ENCODE measurements at places on chromosomes 12 and 14.
A peak's percentile ranks its signal among the peaks of the same experiment; 100 is the strongest.

DNA sequence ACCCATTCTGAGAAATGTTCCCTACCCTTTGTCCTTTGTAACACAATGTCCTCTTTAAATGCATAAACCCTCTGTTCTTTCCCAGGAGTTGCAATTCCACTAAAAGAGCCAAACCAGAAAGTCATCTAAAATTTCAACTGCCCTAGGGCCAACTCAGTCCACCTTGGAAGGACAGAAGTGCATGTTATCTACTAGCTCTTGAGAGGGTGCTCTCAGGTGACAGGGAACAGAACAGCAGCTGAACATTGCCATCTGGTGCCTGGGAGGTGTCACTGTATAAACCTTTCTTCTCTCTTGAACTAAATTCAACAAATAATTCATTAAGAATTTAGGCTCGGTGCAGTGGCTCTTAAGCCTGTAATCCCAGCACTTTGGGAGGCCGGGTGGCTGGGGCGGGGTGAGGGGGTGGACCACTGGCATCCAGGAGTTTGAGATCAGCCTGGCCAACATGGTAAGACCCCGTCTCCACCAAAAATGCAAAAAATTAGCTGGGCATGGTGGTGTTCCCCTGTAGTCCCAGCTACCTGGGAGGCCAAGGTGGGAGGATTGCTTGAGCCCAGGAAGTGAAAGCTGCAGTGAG is 10.3 kb upstream of the FERMT2 start:
- peak; percentile 54 for DNase-seq

DNA sequence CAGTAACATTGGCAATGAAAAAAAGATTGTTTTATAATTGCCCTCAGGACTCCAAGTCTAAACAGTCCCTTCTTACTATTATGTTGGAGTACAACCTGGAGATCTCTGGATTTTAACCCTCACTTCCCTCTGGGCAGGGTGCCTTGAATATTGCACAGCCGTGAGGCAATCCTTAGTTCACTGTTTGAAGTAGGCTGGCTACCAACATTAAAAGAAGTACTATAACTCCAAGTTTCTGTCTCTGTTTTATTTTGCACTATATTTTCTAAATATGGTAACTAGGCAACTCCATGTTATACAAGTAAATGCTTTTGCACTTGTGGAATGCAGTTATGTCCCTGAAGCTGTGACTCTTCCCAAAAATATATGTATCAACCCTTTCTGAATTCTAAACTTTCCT is 490.7 kb downstream of the EGLN3 start:
- no peak for DNase-seq

DNA sequence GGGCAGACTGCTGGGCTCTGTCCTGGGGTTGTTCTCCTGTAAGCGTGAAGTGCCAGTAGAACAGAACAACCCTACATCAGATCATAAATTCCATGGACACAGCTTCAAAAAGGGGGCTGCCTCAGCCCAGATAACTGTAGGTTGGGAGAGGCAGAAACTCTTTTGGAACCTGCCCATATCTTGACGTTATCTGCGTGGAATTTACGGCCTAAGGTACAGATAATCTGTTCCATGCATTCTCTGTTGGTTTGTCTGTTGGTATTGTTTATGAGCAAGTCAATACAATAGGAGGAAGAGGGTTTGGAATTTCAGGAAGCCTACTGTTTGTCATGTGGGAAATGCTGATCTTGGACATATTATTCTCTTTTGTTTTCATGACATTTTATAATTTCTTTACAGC is 36.7 kb downstream of the SLC25A47 start:
- DNase-seq, result no peak

GRCh38 chr12:11719678-11720099 is 70.2 kb downstream of the ETV6 start:
- DNase-seq, result peak; percentile 23

DNA sequence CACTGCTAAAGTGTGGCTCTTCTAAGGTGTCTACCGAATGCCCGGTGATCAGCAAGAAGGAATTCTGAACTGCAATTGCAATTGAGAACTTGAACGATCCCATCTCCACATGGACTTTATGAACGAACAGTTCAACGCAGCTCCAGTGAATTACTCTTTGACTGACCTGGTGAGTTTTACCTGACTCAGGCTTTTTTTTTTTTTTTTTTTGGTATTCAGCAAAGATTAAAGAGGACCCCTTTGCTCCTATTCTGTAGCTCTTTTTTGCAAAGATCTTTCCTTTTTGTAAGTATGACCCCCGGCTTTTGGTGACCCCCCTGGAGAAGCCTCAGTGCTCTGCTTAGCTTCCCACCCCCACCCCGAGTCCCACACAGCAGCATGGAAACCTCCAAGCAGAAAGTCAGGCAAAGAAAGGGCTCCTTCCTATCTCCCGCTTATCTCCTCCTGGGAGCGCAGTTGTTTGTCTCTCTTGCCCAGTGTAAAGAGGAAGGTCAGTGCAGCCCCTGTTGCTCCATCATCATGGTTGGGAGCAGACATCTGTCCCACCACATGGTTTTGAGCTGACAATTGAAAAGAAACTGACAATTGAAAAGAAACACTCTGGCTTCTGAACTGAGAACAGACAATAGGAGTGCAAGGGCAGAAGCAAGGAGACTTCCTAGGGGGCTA is 72.1 kb upstream of the DIO3 start:
- DNase-seq, result no peak

DNA sequence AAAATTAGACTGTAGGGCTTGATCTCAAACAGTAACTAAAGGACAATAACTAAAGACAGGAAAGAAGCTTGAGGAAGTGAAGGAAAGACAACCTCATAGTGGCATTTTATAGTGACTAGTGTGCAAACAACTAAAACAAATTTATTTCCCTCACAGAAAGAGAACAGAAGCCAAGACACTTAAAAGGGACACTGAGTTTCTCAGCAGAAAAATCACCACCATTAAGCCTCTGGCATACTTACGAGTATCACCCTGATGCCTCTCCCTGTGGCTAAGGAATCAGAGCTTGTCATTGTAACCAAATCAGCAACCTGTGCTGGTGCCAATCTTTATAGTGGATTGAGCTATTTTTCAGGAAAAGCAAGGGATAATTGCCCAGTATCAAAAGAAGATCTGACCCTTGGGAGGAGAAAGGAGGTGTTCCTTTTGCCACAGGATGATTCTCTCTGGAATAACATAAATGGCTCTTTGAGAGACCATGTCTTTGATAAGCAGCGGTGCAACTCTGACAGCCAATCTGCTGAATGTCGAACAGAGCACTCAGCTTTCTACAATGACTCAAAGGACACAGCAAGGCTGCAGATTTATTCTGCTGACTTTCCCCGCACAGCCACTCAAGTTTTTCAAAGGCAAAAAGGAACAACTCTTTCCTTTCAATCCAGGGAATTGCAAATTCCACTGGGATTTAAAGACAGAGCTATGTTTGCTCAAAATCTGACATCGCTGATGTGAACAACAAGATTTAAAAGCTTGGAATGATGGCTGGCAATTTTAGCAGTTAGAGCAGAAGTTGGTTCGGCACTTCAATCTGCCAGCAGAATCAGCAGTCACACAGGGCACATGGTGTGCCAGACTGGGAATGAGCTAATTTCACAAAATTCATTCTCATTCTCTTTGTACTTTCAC is 34.6 kb downstream of the ATF7 start:
- DNase-seq, result peak; percentile 61

GRCh38 chr12:44118946-44119345 is 283.1 kb downstream of the TMEM117 start:
- no peak for DNase-seq

- peak; percentile 60 for DNase-seq
These were observed 2.3 kb downstream of the DGLUCY start for GRCh38 chr14:91115986-91116770.

- no peak for DNase-seq
These were observed 36.5 kb upstream of the SELPLG start for GRCh38 chr12:108670066-108670631.

DNA sequence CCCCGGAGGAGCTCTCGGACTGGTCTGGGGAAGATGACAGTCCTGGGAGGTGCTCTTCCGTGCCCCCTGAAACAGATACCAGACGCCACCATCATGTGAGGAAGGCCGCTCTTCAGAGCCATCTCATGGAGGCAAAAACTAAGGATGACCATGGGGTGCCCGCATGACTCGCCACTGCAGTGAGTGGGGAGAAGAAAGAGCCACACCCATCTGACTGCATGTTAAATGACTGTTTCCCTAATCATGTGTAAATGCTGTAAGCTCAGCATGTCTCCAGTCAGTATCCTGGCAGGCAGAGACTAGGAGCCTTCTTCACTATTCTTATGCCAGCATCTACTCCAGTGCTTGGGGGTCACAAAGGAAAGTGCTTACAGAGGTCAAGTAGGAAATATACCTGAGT is 4.0 kb downstream of the STON2 start:
- no peak for DNase-seq

GRCh38 chr12:57767305-57767698 is 424 bp upstream of the CYP27B1 start:
- DNase-seq, result no peak

DNA sequence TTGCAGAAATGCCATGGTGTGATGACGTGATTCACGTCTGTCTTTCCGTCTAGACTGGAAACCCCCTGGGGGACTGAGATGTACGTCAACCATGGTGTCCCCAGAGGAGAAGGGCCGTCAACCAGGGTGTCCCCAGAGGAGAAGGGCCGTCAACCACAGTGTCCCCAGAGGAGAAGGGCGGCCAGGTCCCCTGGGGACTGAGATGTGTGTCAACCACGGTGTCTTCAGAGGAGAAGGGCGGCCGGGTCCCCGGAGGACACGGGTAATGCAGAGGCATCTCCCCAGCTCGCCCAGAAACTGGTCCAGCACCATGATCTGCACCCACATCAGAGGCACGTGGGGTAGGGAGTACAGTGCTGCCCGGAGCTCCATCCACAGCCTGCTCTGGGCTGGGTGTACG is 30.6 kb upstream of the GALNT9 start:
- no peak for DNase-seq

DNA sequence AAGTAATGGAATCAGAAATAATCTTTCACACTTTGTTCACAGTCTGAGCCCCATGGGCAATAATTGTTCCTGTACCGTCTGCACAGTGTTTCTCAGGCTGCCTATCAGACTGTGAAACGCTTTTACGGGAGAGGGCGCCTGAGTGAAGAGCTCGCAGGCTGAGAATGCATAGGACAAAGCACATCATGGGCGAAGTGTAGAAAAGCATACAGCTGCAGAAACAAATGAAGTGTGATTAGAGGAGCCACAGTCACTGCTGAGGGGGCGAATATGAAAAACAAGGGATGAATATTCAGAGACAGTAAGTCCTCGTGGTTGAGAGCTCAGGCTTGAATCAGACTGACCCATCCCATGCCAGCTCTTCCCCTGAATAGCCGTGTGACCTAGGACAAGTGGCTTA is 438.4 kb upstream of the DCN start:
- peak; percentile 91 for DNase-seq

- no peak for DNase-seq
These were observed 66.3 kb downstream of the VRK1 start for GRCh38 chr14:96863327-96863985.

DNA sequence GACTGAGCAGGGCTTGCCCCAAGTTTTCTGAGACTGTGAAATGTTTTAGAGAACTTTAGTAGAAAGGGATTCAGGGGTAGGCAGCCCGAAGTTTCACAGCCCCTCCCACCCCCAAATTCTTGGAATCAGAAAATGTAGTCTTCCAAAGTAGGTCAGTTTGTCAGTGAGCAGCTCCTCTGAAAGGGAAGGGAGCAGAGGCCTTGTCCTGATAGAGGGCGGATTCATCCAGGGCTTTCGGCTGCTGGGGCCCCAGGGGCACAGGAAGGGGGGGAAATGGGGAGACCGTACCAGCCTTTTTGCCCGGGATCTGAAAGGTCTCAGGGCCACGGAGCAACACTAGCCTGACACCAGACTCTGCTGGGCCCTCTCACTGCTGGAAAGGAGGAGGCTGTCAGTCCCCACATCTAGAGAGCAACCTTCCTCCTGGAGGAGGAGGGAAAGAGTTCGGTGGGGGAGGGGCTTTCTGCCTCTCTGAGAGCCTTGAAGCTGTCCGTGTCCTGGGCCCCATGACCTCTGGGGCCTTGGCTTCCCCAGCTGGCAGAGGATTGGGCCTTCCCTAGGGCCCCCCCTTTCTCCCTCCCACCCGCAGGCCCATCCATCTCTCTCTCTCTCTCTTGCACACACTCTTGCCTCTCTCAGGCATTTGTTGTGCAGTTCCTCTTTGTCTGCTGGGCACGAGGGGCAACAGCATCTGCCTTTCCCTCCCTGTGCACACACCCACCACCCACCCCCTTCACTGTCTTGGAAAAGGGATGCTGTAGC is at the start of gene IKZF4:
TSS of gene IKZF4 (plus strand) at position 621 of the 762 bp plus-strand sequence. CDS start 451 bp downstream, outside the sequence.
- peak; percentile 95 for DNase-seq

DNA sequence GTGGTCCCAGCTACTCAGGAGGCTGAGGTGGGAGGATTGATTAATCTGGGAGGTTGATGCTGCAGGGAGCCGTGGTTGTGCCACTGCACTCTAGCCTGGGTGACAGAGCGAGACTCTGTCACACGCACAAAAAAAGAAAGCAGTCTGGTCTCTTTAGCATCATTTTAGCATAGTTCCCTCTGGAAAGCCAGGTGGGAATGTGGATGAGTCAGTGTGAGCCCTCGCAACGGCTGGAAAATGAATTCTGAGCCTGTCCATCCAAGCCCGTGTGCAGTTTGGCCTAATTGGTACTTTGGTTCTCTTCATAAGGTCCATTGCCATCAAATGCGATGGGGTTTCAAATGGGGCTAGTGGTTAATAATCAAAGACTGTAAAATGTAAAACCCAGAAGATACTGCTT is 2.4 kb downstream of the MYL2 start:
- DNase-seq, result no peak

- DNase-seq, result no peak
These were observed 82.4 kb downstream of the RTN1 start for GRCh38 chr14:59788176-59788575.

DNA sequence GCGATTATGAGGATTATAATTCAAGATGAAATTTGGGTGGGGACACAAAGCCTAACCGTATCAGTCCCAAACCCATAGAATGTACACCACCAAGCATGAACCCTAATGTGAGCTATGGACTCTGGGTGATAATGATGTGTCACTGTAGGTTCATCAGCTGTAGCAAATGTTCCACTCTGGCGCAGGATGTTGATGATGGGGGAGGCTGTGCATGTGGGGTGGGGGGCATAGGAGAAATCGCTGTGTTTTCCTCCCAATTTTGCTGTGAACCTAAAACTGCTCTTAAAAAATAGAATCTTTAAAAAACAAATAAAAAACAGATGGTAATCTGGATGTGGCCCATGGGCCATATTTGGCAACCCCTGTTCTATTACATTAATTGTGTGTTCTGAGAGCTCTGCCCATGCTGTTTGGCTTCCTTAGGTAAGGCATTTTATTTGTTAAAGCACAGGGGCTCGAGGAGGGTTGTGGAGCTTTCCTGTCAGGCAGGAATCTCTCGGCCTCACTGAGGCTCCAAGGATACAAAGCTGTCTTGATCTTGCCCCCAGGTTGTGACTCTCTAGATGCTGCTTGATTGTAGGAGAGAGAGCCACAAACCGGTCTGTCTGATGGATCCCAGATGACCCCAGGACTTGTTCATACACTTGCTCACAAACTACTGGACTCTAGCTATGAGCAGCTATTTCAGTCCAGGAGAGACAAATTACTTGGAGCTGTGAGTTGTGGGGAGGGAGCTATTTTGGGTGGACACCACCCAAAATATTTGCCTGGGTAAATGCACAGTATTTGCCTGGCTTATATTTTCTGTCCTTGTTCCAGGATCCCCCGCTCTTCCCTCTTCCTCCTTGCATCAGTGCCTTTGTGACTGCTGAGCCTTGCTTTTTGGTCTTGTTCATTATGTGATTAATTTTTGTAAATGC is 340.2 kb downstream of the MED13L start:
- no peak for DNase-seq

Data from eye (tissue), 1 donor.